RWPE2 (cell line): ENCODE measurements at places on chromosomes 12 and 14.

DNA sequence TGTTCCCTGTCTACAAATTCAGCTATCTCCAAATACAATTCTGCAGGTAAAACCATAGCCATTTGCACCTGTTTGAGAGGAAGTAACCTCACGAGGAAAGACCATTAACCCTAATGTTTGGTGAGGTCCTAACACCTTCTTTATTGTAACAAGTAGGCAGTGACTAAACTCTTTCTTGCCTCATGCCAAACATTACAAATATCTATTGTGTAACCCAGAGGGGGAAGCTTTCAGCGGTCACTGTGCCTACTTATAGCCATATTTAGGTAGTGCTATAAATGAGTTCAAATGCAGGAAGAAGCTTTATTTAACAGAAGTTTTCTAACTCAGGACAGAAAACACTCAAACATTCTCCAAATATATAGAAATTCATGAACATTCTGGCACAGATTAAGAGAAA lies 252.7 kb downstream of the LRFN5 start:
- no peak for DNase-seq

DNA sequence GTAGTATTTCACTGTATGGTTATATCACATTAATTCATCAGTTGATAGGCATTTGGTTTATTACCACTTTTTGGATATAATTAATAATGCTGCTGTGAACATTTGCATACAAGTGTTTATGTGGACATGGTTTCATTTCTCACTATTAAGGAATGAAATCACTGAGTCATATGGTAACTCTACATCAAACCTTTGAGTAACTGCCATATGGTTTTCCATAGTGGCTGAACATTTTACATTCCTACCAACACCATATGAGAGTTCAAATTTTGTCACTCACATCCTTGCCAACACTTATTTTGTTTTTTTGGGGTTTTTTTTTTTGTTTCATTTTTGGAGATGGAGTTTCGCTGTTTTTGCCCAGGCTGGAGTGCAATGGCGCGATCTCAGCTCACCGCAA lies 30.2 kb upstream of the EAPP start:
- no peak for DNase-seq

DNA sequence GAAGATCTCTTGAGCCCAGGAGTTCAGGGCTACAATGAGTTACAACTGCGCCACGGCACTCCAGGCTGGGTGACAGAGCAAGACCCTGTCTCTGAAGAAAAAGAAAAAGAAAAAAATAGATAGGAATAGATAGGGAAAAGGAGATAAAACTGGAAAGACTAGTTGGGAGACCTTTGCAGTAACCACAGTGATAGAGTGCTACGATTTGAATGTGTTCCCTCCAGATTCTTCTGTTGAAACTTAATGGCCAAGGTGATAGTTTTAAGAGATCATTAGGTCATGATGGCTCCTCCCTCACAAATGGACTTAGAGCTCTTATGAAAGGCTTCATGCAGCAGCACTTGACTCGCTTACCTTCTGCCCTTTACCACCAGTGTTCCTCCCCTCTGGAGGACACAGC lies 13.5 kb upstream of the ATF1 start:
- DNase-seq: no peak

DNA sequence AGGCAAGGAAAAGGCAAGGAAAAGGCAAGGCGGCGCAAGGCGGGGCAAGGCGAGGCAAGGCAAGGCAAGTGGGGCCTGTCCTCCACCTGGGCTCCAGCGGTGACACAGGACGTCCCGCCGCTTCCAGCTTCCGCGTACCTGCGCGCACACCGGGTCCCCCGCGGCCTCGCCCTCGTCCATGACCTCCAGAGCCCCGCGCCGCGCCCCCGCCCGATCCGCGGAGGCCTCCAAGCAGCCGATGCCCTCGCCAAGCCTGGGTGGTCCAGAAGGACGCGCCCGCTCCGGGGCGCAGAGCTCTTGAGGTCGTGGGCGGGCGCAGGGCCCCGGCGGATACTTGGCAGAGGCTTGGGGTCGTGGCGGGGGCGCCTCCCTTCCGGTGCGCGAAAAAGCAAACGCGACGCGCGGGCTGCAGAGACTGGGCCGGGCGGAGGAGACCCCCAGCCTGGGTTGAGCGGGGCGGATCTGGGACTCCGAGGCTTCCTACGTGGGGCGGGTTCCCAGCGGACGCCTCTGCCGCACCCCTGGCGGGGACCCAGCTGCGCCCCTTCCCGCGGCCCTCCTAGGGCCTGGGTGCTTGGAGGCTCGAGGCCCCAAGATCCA lies 60.8 kb upstream of the EIF5 start:
- DNase-seq: no peak

- DNase-seq: no peak
Measured at GRCh38 chr12:14256121-14256520, 109.4 kb upstream of the ATF7IP start.

GRCh38 chr12:68805592-68806120 lies 2.3 kb upstream of the MDM2 start:
- no peak for DNase-seq

DNA sequence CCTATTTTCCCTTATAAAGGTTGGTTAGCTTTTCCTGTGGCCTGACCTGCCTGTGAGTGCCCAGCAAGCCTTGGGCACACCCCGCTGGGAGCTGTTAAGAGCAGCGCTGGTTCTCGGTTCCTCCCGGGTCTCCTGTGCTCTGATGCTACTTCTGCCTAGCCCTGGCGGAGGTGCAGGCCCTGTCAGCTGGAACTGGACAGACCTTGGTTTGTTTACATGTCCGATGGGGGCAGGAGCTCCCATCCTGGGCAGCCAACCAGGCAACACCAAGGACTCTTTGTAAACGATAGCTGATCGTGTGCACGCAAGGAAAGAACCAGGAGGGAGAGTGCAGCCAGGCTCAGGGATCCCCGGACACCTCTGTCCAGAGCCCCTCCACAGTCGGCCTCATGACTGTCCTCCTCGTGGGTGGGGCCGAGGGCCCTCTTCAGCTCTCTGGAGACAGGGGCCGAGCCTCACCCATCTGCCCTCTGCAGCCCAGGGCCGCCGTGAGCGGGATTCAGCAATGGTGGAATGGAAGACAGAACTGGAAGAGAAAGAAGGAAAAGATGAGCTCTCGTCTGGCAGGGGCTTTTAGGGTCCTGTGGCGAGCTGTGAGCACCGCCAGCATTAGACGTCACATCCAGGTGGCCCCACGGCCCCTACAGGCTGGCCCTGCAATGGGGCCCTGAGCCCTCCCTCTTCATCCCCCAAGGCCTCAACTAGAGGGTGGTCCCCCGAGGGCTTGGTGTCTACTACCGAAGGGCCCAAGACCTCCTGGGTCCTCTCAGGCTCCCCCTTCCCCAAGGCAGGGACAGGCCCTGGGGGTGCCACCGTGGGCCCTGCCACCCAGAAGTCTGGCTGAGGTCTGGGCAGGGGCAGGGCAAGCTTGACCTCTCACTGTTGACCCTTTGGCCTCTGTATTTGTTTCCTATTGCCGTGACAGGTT lies 12.3 kb downstream of the TNFAIP2 start:
- no peak for DNase-seq

DNA sequence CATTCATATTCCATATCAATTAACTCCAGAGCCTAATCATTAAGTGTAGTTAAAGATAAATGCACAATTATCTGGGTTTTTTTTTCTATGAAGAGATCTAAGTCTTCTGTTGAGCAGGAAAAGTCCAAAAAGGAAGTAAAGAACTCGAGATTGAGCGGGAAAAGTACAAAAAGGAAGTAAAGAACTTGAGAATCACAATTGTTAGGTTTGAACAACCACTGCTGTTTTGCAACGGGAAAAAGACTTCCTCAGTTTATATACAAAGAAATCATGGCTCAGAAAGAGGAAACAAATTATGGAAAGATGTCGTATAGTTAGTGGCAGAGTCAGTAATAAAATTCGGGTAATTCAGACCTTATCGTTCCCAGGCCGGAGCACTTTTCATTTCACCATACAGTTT lies 63.3 kb downstream of the PPP1R12A start:
- no peak for DNase-seq

GRCh38 chr14:70776197-70776596 lies 33.1 kb downstream of the MAP3K9 start:
- DNase-seq: no peak

- DNase-seq: no peak
Measured at GRCh38 chr14:70289138-70289537, 70.3 kb downstream of the COX16 start.

GRCh38 chr12:122610207-122610606 lies 83.2 kb downstream of the KNTC1 start:
- DNase-seq: no peak

DNA sequence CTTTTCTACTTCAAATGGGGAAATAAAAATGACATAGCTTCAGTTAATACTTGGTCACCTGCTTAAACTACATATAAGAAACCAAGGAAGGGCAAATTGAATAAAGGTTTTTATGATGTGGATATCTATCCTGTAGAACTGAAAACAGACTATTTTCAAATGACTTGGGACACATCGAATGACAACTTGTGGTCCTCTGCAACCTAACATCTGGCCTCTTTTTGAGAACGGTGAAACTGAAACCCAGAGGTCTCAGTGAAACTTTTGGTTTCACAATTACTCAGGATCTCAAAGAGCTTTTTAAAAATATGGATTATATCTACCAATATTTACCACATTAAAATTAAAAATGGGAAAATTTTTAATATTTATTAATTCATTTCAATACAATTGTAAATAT lies 65.2 kb downstream of the PPP2R5E start:
- no peak for DNase-seq

- DNase-seq: no peak
Measured at GRCh38 chr14:48771717-48772116, 814.5 kb downstream of the RPS29 start.

GRCh38 chr12:43318021-43318420 lies 234.0 kb downstream of the ADAMTS20 start:
- DNase-seq: no peak

DNA sequence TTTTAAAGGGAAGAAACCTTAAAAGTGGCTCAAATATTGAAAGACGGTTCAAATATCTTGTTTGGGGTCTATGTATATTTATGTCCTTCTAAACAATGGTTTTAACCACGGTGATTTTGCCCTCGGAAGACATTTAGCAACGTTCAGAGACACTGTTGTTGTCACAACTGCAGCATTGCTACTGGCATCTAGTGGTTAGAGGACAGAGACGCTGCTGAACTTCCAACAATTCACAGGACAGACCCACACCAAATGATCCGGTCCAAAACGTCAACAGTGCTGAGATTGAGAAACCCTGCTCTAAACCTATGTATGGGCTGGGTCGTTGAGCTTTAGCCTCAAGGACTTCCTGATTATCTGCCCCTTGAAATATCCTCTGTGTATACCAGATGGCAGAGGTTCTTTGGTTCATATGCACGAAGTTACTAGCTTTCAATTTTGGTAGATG lies 1.7 kb downstream of the ANGEL1 start:
- DNase-seq: no peak

GRCh38 chr12:123801573-123802178 lies 39.6 kb downstream of the DNAH10 start:
- no peak for DNase-seq

DNA sequence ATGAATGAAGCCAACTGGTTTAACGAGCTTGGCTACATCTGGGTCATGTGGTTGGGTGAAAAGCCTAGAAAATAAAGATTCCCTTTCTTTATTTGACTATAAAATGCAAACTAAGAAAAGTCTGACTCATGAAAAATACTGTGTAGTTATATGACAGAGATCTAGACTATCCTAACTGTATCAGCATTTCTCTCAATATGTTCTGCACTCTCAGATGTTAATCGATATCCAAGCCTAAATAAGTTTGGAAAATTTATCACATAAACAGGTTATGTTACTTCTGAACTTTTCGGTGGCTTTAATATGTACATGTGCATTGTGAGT lies 133.1 kb downstream of the DAAM1 start:
- no peak for DNase-seq

DNA sequence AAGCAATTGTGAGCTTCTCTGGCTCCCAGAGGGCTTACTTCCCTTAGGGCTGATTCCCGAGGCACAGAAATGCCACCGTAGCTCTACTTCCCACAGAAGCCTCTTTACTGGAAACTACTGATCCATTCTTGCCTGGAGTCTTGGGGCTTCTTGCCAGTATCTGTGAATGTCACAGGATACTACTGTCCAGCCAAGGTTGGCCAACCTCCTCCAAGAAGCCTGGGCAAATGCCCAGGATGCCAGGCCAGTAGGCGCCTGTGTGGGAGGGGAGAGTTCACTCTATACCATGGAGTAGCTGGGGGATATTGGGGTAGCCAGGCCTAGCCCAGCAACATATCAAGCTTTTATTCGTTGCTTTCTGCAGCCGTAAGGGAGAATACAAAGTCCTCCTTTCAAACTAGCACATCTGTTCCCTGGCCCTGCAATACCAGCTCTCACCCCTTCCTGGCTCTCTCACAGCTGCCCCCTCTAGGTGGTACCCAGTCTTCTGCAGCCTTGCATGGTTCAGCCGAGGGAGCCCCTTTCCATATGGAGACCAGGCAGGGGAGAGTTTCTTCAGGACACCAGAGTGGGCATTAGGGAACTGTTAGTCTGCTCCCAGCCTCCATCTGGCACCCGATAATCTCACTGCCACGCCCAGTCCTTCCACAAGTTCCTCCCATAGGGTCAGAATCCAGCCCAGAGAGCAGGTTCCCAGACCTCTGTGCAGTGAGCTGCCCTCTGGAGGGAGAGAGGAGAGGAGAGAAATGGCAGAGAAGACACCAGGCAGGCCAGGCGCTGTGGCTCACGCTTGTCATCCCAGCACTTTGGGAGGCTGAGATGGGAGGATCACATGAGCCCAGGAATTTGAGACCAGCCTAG lies 24.3 kb upstream of the PLEK2 start:
- DNase-seq: no peak

DNA sequence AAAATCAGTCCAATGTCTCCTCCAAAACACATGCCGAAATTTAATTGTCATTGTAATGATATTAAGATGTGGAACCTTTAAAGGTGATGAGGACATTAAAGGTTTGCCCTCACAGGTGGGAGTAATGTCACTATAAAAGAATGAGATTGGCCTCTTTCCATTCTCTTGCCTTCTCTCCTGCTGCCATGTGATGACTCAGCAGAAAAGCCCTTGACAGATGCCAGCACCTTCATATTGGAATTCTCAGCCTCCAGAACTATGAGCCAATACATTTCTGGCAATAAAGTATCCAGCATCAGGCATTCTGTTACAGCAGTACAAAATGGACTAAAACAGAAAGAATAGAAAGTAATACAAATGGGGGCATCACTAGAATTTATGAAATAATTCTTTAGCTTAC lies 609.7 kb downstream of the SLC16A7 start:
- DNase-seq: no peak

- peak; percentile 43 for DNase-seq
Measured at GRCh38 chr14:101064718-101065117, 161.2 kb upstream of the RTL1 start.

DNA sequence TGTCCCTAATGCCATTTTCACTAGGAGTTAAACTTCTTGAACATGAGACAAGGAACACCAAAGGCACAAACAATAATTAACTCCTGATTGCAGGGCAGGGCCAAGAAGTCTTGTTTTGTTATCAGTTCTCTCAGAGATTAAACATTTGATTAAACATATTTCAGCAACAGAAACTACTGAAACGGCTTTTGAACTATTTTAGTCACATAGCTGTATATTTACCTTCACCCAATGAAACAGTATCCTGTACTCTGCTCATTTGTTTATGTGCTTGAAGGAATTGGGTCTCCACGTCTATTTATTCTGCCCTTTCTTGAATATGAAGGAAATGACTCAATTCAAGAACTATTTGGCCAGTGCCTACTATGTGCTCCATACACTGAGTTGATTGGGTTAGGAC lies 51.3 kb upstream of the PTCSC3 start:
- DNase-seq: no peak

GRCh38 chr14:75372260-75372659 lies 55.6 kb upstream of the JDP2 start:
- DNase-seq: no peak
